DND-41 (cell line): ENCODE measurements at places on chromosomes 7 and 10.

- DNase-seq: peak; percentile 30
Observed at GRCh38 chr7:24923172-24923865, 56.7 kb downstream of the OSBPL3 start.

DNA sequence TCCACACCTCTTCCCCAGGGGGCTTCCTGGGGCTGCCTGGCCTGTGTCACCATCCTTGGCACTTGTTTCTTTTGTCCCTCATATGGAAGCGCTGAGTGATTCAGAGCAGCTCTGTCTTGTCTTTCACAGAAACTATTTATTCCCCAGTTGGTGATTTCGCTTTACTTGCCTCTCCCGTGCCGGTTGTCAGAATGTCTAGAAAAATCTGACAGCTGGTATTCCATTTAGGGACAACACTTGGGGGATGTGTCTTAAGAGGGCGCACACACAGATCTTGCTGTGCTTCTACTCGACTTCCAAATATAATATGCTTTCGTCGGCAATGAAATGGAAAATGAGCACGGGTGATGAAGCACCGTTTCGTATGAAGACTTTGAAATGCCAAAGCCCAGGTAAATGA, 611.8 kb downstream of the CALN1 start:
- DNase-seq: no peak

DNA sequence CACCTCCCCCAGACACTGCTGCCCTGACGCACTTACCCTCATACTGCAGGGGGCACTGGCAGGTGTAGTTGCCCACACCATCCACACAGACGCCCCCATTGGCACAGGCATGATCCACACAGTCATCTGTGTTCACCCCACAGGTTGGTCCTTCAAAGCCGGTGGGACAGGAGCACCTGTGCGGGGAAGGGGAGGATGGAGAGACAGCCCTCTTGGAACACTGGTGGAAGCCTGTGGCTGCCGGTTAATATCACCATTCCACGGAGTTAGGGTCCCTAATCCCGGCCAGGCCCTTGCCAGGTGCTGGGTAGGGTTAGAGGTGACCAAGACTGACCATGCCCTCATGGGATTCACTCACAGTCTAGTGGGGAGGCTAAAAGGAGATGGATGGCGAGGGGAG, 171.8 kb downstream of the SLIT1 start:
- no peak for DNase-seq

DNA sequence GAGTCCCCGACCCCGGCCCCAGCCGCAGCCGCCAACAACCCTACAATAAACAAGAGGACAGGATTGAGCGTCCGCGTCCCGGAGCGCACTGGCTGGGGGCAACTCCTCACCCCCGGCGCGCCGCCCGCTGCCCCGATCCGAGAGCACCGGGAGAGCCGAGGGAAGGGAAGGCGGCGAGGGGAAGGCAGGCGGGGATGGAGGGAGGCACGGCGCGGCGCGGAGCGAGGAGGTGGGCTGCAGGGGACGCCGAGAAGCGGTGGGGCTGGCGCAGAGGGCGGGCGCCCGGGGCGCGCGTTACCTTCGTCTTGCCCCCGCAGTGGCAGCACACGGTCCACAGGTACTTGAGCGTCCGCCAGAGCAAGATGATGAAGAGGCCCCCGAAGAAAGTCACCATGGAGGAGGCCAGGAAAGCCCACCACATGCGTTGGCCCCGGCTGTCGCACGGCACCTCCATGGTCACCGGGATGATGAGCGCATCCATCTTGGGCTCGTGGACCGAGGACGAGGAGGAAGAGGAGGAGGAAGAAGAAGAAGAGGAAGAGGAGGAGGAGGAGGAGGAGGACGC, 559 bp downstream of the KCNMA1 start:
- no peak for DNase-seq

GRCh38 chr7:148472406-148472805, 118.2 kb upstream of the C7orf33 start:
- no peak for DNase-seq

DNA sequence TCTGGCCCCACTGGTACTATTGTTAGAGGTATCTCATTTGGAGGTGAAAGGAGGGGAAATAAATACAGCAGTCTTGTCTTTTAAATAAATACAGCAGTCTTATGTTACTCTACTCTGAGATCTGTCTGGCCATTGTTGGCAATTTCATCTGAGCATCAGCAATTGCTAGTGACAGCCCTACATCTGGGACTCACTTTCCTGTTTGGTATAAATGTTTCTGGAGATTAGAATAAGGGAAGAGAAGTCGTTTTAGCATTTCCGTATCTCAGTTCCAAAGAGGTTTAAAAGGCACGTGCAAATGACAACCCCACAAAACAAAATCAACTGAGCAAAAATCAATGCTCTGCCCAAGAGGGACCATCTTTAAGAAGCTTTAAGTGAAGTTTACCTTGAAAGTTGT, 18.1 kb upstream of the CNNM2 start:
- DNase-seq: no peak

DNA sequence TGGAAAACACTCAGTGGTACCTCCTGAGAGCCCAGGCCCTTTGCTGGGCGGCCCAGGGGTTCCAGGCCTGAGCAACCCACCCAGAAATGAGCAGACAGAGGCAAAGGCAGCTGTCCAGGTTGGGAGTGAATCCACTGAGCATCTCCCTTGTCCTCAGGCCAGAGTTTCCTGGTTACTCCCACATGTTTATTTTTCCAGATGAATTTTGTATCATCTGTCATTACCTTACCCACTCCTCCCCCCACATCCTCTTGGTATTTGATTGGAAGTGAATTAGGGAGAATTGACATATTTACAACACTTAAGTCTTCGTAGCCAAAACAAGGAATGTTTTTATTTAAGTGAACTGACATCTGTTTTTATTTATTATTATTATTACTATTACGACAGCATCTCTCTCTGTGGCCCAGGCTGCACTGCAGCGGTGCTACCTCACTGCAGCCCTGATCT, 13.2 kb upstream of the LMBR1 start:
- DNase-seq: no peak

DNA sequence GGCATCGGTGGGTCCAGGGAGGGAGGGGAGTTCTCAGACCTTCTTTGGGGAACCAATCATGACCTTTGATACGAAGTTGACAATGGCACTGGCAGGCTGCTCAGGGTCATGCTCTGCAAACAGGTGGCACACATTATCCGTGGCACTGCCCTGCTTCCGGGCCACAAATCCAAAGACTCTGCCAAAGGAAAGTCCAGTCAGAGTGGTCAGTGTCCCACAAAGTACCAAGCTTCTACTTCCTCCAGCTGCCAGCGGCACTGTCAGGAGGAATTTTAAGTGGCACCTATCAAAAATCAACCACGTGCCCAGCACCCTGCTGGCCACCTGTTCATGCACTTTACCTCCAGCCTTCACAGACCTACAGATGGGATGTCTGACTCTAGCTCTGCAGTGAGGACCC, 303.9 kb downstream of the TNS3 start:
- DNase-seq: no peak

DNA sequence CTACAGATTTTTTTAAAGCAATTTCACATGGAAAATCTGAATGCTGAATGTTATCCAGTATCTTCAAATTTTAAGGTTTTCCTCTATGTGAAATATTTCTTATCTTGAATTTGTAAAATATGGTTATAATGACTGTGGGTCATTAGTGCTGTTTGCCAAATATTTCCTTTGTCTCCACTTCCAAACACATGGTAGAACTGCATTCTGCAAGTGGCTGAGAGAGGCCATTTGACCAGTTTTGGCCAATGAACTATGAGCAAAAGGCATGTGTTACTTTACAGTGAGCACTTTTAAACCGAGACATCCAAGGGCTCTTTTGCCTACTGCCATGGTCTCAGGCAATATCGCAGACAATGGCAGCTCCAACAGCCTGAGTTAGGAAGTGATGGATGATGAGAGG, 117.2 kb upstream of the RSU1 start:
- no peak for DNase-seq
